ENCODE measurements at places on chromosomes 5 and 9.

DNA sequence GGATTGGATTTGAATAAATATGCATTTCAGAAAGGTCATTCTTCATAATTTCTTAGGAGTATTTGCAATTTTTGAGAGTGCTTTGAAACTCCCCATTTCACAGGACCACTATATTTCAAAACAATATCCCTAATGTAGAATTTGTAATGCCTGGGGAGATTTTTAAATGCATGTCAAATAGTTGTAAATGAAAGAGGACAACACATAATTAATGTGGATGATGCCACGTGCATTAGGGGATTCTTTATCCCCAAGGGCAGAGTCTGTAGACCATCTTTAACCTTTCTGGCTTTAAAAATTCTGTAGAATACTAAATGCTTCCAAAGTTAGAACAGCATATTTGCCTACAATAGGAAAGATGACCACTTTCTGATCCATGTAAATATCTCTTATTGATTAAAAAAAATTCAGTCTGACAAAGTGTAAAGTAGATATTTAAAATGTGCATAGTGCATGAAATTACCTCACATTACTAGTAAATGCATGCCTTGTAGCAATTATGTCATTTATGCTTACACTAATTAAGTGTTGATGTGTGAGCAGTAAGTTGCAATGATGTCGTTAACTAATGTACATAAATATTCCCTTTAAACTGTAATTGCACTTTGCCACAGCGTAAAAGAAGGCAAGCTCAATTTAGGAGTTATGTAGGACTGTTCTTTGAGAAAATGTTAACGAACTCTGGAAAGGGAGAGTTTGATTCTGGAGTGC is 416.1 kb downstream of the PSAT1 start:
- no peak for DNase-seq

DNA sequence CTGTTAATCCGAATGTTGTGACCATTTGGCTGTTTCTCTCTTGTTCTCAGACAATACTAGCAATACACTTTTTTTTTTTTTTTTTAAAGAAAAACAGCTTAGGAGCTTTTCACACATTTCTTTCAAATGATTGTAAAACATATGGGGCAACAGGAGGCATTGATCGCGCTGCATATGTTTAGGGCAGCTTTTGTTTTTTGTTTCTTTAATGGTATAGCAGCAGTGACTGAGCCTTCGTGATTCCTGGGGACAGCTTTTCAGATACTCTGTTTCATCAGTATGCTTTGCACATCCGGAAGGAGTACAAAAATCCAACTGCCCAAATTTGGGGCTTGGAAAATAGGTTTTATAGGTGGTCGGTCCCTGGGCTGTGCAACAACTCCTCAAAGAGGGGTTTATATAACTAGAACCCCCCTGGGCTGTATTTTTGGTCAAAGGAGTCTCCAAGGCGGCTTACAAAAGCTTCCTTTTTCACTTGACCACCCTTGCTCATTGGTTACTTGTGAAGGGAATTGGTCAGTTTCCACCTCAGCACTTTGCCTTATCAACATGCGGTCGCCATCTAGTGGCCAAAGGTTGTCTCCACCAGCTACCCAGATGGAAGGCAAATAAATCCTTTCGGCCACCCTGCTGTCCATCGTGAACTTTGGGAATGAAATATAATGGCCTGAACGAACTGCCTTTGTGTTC is 91.8 kb downstream of the PDE6A start:
- peak; percentile 77 for DNase-seq

DNA sequence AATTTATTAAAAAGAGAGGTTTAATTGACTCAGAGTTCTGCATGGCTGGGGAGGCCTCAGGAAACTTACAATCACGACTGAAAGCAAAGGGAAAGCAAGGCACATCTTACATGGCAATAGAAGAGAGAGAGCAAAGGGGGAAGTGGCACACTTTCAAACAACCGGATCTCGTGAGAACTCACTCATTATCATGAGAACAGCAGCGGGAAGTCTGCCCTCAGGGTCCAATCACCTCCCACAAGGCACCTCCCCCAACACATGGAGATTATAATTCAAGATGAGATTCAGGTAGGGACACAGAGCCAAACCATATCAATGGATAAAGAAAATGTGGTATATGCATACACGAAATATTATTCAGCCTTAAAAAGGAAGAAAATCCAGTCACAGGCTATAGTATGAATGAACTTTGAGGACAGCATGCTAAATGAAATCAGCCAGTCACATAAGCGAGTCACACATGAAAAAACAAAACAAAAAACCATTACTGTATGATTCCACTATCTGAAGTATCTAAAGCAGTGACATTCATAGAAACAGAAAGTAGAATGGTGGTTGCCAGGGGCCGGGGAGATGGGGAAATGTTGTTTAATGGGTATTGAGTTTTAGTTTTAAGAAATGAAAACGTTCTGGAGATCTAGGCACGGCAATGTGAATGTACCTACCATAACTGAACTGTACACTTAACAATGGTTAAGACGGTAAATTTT is 83.4 kb upstream of the PCA3 start:
- DNase-seq = no peak

- DNase-seq = no peak
Measured at GRCh38 chr5:60350794-60351193, 349.2 kb downstream of the DEPDC1B start.

DNA sequence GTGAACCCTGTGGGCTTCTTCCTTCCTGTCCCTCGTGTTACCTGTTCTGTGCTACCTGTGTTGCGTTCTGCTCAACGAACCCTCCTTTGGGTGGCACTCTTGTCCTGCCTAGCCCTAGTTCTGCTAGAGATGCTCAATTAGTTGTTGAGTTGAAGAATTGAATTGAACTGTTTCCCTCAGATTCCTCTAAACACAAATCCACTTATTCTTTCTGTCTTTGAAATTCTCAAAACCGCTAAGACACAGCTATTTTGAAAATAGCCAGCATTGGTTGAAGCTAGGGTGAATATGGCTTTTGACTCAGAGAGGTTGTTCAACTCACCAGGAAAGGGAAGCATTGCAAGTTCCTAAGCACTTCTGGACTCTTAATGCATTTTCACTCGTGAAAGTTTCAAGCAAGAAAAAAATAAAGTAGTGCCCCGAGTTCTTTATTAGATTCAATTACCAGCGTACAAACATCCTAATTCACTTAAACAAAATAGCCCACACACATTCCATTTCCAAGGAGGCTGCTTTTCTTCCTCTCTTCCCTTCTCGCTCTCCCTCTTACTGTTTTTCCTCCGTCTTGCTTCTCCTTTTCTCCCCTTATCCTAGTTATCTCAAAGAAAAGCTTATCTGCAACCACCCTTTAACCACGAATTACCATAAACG is 642 bp upstream of the ITGA1 start:
- peak; percentile 31 for DNase-seq

GRCh38 chr5:61409568-61409967 is 77.5 kb downstream of the ZSWIM6 start:
- DNase-seq = peak; percentile 96

- DNase-seq = peak; percentile 46
Measured at GRCh38 chr5:62473209-62473608, 60.6 kb downstream of the IPO11 start.

DNA sequence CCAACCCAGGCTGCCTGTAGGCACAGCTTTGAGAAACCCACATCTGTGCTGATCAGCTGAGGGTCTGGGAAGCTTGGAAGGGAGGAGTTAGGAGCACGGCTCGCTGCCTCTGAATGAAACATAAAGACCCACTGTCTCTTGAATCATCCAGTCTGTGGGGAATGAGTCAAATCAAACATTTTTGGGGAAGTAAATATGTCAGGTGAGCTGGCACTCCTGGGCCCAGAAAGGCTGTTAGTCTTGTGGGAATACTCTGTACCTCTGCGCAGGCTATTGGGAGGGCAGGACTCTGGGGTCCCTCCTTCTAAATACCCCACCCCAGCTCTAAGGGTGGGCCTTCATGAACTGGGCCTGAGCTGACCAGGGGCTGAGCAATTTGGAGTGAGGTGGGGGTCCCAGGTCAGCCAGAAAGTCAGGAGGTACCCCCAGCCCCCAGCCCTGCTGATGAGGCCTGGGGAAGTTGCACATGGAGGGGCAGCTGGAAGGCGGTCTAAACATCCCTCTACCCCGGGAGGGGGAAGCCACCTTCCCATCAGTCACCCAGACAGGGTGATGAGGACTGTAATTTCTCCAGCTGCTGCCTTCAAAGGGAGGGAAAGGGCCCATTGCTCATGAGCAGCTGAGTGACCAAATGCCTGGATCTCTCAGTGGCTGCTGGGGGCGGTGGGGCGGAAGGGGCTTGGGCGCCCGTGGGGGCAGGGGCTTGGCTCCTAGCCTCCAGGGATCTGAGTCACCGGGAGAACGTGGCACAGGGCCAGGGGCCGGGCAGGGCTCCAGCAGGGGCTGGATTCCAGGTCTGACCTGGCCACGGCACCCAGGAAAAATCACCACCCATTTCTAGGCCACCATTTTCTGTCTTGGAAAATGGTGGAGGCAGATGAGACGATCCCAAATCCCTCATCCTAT is 10.8 kb downstream of the FIBCD1 start:
- DNase-seq = peak; percentile 72

DNA sequence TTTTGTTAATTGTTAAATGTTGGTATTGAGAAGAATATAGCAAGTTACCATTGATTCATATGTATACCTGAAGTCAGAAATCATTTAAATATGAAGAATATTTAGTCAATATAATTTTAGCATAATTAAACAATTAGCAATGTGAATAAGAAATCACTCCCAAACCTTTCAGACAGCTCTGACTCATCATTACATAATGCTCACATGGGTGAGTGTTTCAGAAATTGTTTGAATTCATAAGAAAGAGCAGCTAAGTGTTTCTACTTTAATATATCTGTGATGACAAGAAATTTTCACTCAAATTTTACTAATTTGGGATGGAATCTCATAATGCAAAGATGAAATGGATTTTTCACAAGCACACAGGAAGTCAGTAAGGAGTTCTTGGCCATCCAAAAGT is 42.0 kb upstream of the CDC42SE2 start:
- DNase-seq = peak; percentile 56

GRCh38 chr9:127035948-127036347 is 86.5 kb downstream of the ANGPTL2 start:
- no peak for DNase-seq

- no peak for DNase-seq
Measured at GRCh38 chr9:89051421-89052025, 60.3 kb downstream of the S1PR3 start.

GRCh38 chr9:20111173-20111843 is 322.5 kb upstream of the SLC24A2 start:
- no peak for DNase-seq

DNA sequence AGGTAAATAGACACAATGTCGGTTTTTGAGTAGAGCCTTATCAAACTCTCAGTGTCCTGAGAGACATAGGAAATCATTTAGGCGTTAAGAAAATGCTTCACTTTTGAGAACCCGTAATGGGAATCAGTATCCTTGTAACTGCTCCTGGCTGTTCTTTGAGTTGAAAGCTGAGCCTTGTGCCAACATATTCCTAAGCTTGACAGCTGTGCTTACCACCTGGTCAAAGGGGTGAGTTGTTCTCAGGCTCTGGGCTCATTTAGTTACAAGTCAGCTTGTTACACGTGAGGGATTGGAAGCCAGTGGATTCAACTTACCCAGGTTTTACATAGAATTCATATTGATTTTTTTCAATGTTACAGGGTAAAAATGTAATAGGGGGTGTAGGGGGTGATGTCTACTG is 145.9 kb downstream of the GABRB2 start:
- DNase-seq = no peak

- DNase-seq = no peak
Measured at GRCh38 chr5:140827704-140828361, at the start of gene PCDHA6. Gene PCDHA6 (plus strand): TSS chr5:140827960. CDS start chr5:140828092, 132 bp downstream.

DNA sequence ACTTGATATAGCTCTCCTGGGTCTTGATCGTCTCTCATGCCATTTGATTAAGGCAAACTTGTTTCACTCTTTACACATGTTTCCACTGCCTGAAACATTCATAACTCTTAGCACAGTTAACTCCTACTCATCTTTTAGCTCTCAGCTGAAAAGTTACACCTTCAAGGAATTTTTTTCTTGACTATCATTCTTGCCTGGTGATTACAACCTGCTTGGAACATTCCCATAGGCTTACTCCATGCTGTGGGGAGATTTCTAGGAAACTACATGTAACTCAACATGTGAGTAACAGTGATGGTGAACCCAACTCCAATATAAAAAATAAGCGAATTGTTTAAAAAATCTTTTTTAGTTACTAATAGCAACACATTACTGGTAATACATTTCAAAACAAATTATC is 224.1 kb upstream of the MPDZ start:
- no peak for DNase-seq

DNA sequence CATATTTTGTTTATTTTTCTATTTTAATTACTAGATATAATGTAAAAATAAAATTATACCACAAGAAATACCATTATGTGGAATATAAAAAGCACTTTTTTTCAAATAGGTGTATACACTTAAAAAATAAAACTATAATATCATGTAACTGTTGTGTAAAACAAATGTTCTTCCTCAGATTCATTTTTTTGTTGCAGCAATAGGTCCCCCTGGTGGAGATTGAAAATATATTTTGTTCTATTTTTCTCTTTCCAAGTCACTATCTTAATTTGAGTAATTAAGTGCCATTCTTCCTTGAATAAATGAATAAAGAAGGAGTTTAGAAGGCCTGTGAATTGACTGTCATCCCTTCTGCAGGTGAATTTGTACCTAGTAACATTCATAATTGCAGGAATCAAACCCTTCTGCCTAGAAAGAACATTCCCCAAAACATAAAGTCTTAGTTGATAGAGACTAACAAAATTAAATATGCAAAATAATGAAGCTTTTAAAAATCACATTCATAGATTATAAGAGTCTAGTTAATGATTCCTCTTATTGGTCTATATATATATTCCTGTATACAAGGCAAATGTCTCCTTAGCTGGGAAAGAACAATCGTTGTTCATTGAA is 23.4 kb downstream of the CETN3 start:
- peak; percentile 19 for DNase-seq

DNA sequence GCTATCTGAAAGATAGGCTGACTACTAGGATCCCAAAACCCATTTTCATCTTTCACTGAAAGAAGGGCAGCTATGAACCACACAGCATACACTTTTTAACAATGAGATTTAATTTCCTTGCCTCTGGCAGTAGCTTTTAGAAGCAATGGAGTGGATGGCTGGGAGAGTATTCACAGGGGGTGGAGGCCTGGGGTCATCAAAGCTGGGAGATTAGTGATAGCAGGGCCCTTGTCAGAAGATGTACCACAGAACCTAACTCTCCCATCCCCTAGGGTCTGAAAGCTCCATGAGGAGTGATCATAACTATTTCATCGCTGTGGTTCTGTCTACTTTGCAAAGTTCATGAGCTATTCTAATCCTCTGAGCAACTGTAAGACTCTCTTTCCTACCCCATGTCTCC is 332.2 kb downstream of the PRELID2 start:
- DNase-seq = no peak

GRCh38 chr5:90987726-90988125 is 395.4 kb downstream of the ARRDC3 start:
- DNase-seq = no peak

GRCh38 chr5:116650964-116651363 is 76.3 kb upstream of the SEMA6A start:
- DNase-seq = no peak

GRCh38 chr9:78599926-78600325 is 303.0 kb downstream of the PSAT1 start:
- DNase-seq = peak; percentile 8

GRCh38 chr5:139243425-139243970 is 45.3 kb upstream of the SIL1 start:
- peak; percentile 59 for DNase-seq

GRCh38 chr5:92309336-92309991 is 926.3 kb upstream of the ARRDC3 start:
- peak; percentile 59 for DNase-seq

- DNase-seq = no peak
Measured at GRCh38 chr5:180590543-180591310, 572 bp downstream of the SCGB3A1 start.

GRCh38 chr9:4420351-4420750 is 69.9 kb upstream of the SLC1A1 start:
- DNase-seq = no peak
